NCI-H82 (cell line): ENCODE measurements at places on chromosomes 1 and 21.

GRCh38 chr1:214902636-214903320 is 179.8 kb upstream of the KCNK2 start:
- no peak for DNase-seq

- no peak for DNase-seq
Observed at GRCh38 chr1:5428351-5428750, 563.9 kb downstream of the NPHP4 start.

- DNase-seq: no peak
Observed at GRCh38 chr1:198467907-198468306, 72.6 kb downstream of the ATP6V1G3 start.

DNA sequence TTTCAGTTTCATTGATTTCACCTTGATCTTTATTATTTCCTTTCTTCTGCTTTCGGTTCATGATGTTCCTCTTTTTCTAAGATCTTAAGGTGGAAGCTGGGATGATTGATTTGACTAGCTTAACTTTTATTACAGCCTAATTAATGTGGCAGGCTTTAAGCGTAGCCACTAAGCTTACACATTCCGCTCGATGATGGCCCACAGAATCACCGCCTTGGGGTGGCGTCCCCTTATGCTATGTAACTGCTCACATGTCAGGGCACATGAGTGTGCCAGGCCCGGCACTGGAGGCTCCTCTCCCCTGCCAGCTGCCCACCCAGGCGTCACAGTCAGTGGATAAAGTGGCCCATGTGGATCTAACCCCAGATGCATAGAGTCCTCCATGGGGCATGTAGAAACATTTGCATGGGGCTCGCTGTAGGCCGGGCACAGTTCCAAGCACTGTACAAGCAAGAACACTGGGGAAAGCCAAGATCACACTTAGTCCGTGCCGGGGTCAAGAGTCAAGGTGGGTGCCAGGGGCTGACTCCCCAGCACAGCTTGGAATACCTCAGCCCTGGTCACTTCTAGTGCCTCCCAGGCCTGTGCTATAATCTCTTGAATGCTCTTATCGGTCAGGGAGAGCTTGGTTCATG is 41.7 kb downstream of the PKNOX1 start:
- DNase-seq: no peak

DNA sequence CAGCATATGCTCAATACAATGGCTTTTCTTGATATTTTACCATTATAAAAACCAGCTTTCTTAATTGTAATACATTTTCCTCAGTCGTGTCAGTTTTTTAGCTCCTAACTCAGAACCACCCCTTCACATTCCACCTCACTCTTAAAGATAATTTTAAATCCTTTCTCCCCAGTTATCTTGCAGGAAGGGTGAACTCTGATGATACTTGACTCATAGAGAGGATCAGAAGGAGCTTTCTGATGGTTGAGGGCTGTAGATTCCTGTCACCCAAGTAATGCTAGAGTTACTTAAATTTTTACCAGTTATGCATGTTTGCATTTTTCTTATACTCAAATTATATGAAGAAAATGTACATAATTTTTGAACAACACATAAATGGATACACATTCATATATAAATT is 233.7 kb downstream of the NCAM2 start:
- no peak for DNase-seq

DNA sequence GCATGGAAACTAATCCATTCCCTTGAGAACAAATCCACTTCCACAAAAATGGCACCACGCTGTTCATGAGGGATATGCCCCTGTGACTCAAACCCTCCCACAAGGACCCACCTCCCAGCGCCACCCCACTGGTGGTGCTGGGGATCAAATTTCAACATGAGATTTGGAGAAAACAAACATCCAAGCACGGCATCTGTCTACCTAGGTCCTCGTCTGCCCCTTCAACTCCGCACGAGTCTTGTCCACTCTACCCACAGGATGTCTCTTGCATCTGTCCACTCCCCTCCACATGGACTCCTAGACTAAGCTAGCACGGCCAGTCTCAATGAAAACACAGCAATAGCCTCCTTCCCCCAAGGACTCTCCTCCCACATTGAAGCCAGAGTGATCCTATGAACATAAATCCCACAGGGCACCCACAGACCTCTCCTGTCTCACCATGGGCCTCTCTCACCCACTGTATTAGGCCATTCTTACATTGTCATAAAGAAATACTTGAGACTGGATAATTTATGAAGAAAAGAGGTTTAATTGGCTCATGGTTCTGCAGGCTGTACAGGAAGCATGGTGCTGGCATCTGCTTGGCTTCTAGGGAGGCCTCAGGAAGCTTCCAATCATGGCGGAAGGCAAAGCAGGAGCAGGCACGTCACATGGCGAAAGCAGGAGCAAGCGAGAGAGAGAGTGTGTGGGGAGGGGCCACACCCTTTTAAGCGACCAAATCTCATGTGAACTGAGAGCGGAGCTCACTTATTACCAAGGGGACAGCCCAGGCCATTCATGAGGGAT is 101.4 kb downstream of the TOMM20 start:
- no peak for DNase-seq

DNA sequence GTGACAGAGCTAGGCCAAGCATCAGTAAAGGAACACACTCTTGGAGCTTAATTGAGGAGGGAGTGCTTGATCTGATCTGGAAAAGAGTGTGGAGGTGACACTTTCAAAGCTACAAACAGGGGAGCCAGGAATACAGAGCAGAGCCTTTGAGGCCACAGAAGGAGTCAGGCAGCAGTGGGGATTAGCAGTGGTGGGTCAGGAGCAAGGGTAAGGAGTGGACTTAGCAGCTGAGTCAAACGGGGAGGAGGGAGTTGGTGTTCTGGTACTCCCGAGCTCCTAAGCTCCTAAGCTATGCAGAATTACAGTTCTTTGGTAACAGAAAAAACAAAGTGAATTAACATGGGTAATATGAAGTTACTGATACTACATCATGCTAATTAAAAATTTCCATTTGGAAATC is 14.5 kb downstream of the RAB4A start:
- peak; percentile 81 for DNase-seq
